ENCODE measurements at places on chromosomes 12 and 14. TPM values are rescaled to one million over a fixed set of nuclear protein-coding genes. Genes with fewer than 3 reads are reported as not detected.
A peak's percentile ranks its signal among the peaks of the same experiment; 100 is the strongest.

The TTLL5 gene
- polyA plus RNA-seq, result 9.6 TPM

DNA sequence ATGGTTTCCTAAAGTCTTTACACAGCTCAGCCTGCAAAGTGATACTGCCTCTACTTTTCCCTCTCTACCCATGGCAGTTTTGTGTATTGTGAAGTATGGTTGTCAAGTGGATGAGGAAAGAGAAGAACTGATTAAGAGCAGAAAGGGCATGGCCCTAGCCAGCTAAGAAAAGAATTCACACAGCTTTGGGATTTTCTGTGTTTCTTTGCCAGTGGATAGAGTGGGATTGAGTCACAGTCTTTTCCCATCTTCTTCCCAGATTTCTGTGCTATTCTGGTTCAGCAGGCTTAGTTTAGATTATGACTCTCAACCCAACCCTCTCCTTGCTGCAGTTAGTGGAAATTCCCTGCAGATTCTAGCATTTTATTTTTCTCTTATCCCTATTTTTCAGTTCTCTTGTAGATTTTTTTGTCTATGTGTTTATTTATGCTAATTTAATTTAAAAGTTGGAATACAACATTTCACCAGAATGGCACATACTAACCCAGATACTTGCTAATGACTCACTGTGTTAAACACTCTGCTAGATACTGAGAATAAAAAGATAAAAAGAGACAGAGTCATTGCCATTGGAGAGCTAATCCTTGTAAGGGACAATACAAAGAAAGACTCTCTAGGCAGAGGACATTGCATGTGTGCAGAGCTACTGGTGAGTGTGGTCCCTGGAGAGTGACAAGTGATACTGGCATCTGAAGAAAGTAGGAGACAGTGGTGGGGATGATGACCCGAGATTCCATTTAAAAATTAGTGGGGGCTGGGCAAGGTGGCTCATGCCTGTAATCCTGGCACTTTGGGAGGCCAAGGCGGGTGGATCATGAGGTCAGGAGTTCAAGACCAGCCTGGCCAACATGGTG is 106.3 kb downstream of the ST8SIA1 start:
- no peak for DNase-seq

The TNFAIP2 gene
- polyA plus RNA-seq, result 16.0 TPM

GRCh38 chr14:101821528-101821927 is 60.0 kb downstream of the PPP2R5C start:
- DNase-seq, result no peak

The NEUROD4 gene
- not detected for polyA plus RNA-seq

DNA sequence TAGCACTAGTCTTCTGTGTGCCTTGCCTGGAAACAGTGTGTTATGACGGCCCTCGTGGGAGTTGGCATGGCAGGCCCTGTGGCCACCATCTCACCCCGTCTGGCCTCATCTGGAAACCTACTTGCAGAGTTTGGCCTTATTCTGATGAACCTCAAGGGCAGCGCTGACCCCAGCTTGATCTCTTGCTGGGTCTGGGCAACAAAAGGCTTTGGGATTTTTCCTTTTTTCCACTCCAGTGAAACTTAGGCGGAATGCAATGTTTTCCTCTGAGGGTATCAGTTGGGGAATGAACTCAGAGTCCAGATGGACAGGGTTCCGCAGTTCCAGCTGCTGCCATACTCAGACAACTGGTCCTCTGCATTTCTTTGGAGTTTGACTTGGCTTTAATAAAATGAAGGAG is 15.9 kb downstream of the CACNA1C start:
- DNase-seq, result no peak

The KRT73 gene
- polyA plus RNA-seq, result not detected

DNA sequence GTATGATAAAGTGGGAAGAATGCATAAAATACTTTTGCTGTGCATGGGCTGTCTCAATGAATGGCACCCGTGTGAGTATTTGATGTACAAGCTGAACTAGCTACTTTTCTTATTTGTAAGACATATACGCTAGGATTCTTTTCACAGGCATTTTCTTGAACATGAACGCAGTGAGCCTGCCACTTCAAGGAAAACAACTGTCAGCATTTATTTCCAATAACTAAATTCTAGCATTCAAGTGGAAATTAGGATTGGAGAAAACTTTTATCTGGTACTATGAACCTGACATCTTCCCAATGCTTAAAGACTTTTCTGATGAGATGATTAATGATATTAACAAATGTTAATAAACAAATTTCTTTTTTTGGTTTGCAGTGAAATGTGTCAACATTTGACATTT is 45.7 kb downstream of the UTP20 start:
- no peak for DNase-seq

The RAD9B gene
- polyA plus RNA-seq, result 0.20 TPM

GRCh38 chr12:8692573-8692972 is 5.2 kb upstream of the RIMKLB start:
- peak; percentile 56 for DNase-seq

GRCh38 chr14:32820181-32820580 is 118.5 kb upstream of the NPAS3 start:
- no peak for DNase-seq

The LMO3 gene
- polyA plus RNA-seq, result not detected

The NR2C1 gene
- polyA plus RNA-seq, result 19.1 TPM

DNA sequence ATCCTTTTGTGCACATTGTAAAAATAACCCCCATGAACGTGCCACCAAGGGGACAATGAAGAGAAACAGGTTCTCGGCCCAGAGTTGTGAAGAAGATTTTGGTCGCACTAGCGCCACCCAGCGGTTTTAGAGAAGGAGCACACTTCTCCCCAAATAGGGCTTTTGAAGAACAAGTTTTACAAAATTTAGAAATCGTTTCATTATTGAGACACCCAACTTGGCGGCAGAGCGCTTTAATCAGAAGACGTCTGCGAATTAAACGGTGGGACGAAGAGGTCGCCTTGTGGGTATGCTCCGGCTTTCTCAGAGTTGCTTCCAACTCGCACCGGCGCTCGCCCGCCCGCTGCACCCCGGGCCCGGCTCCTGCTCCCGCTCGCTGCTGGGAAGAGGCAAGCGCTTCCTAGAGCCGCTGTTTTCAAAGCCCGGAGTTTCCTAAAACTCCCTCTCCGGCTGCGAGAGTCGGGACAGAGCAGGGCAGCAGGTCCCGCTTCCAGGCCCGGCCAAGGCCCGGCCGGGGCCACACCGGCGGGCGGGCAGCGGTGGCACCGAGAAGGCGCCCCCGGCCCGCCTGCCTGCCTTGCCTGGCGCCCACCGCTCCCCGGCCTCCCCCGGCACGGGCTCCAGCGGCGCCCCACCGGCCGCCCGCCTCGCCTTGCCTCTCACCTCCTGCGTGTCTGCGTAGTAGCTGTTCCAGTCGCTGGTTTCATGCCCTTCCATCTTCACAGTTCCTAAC is 645 bp downstream of the FOXA1 start:
- peak; percentile 53 for DNase-seq

The TEX52 gene
- not detected for polyA plus RNA-seq

The CMKLR1 gene
- polyA plus RNA-seq, result 0.31 TPM
